ENCODE measurements at places on chromosomes 11 and 22. TPM values are rescaled to one million over a fixed set of nuclear protein-coding genes. Genes with fewer than 3 reads are reported as not detected.

CLTCL1 gene
- total RNA-seq: 5.0 TPM

CAPN5 gene
- 7.4 TPM for total RNA-seq

SHANK2 gene
- total RNA-seq: 8.0 TPM

DENND5A gene
- total RNA-seq: 48.7 TPM

CDC45 gene
- total RNA-seq: 25.9 TPM

PRAME gene
- total RNA-seq: 115 TPM

ASPHD2 gene
- 1.4 TPM for total RNA-seq

TESMIN gene
- total RNA-seq: 5.9 TPM

MCHR1 gene
- total RNA-seq: not detected

OR10D3 gene
- total RNA-seq: not detected

NFRKB gene
- total RNA-seq: 13.8 TPM

MICAL3 gene
- total RNA-seq: 29.7 TPM

OR10A4 gene
- total RNA-seq: not detected

TCN1 gene
- total RNA-seq: 0.21 TPM

MYEOV gene
- 112 TPM for total RNA-seq
